ENCODE measurements at places on chromosomes 1 and 21.

DNA sequence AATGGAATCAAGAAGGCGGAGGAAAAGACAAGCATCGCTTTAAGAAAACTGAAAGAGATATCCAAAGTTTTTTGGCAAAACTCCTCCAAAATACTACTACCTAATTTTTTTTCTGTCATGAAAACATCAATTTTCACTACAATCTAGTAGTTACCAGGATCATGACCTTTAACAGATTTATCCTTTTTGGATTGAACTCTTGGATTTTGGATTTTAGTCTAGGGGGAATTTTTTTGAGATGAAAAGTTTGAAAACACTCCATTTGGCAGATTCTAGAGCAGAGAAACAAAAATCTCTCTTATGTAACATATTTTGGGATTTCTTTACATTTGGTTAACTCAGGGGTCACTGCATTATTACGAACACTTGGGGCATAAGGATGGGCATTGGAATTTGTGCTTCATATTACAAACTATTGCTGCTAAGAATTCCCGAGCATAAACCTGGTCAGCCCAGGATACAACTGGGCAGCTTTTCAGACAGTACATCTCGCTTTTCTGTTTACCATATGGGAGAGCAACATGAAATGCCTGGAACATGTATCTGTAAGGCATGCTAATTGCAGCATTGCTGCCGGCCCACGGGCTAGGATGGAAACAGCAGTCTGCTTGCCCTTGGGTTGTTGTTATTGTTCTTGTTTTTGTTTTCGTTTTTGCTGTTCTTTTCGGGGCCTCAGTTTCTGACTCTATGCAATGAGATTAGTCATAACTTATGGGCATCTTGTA lies 264.3 kb downstream of the RHOU start:
- no peak for DNase-seq

- DNase-seq, result no peak
These were observed 3.8 kb upstream of the THEMIS2 start for GRCh38 chr1:27868556-27868931.

GRCh38 chr1:43958351-43959255 lies 11.2 kb upstream of the DPH2 start:
- DNase-seq, result no peak

- DNase-seq, result no peak
These were observed 117.7 kb downstream of the LACTBL1 start for GRCh38 chr1:22854688-22855565.

GRCh38 chr1:153985941-153986761 lies at the start of gene RAB13:
Gene RAB13, minus strand, starts transcription at chr1:153986339. Its CDS starts 103 bp downstream, at chr1:153986236.
- peak; percentile 64 for DNase-seq

GRCh38 chr21:45001134-45002095 lies 61.6 kb downstream of the SLX9 start:
- no peak for DNase-seq

DNA sequence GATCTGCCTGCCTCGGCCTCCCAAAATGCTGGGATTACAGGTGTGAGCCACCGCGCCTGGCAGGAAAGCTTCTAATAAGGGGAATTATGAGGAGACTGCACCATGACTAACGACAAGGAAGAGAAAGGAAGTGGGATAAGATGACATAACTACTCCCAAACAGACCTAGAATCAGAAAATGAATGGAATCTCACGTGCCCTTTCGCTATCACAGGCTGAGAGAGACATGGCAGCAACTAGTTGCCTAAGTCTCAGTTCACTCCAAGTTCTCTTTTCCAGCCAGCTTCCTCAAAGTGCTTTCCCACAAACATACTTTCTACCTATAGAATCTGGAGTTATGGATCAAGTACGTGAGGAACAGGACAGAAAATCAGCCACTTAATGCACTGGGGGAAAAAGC lies 2.0 kb downstream of the PI4KB start:
- DNase-seq, result no peak

- no peak for DNase-seq
These were observed 603.2 kb downstream of the SMYD3 start for GRCh38 chr1:245903851-245904250.

DNA sequence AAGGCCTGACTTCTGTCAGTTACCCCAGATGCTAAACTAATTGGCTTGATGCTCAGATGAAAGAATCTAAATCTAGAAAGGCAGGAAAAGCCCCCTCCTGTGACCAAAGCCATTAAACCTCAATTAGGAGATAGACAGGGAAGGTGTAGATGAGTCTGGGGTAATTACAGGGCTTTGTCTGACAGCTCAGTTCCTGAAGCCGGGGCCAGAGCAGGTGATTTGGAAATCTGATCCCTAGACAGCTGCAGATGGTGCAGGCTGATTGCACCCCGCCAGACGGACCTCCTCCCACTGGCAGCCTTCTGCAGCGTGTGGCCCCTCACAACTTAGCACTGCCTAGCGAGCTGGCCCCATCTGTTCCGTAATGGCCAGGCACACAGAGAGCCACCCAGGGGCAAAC lies 395.1 kb downstream of the HLX start:
- no peak for DNase-seq

- no peak for DNase-seq
These were observed 17.3 kb downstream of the CA6 start for GRCh38 chr1:8962812-8963530.

DNA sequence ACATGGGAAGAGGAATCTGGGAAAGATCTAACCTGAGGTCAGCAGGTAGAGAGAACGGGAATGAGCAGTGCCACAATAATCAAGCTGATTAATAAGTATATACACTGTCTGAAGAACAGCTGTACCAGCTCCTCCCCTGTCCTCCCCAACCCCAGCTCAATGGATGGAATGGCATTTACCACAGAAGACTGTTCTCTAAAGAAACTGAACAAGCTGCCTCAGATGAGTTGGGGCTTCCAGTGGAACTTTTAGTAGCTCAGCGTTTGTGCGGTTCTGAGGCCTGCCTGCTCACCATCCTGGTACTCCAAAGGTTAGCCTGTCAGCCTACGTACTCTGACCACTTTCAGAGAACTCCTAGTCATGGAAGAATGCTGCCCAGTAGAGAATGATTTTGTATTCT lies 101.9 kb upstream of the LBR start:
- DNase-seq, result no peak

DNA sequence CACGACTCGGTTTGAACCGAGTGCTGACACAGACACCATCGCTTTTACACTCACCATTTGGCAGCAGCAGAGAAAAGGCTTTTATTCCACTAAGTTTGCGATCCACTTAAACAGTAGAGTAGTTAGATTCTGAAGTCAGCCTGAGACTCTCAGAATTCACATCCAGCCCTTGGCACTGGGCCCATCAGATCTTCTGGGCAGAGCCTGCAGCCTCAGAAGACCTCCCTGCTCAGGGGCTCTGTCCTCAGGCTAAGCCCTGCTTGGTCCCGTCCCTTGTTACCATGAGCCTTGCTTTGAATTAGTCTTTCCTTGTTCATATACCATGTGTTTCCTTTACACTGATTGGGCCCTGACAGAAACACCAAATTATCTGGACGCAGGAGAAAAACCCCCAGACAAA lies 41.4 kb upstream of the AJAP1 start:
- no peak for DNase-seq

DNA sequence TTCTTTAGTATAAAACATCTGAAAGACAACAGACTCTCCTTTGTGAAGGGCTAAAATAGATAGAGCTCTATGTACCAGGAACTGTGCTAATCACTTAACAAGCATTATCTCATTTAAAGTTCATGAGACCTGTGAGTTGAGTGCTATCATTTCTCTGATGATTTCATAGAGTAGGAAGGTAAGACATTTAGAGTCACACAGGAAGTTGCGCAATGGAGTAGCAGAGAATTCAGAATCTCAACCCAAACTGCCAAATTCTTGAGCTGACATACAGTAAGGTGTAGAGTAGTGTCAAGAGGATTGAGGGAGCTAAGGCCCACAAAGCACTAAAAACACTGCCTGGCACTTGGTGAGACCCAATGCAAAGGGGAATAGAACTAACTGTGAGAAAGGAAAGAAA lies 384.3 kb downstream of the NTNG1 start:
- no peak for DNase-seq

DNA sequence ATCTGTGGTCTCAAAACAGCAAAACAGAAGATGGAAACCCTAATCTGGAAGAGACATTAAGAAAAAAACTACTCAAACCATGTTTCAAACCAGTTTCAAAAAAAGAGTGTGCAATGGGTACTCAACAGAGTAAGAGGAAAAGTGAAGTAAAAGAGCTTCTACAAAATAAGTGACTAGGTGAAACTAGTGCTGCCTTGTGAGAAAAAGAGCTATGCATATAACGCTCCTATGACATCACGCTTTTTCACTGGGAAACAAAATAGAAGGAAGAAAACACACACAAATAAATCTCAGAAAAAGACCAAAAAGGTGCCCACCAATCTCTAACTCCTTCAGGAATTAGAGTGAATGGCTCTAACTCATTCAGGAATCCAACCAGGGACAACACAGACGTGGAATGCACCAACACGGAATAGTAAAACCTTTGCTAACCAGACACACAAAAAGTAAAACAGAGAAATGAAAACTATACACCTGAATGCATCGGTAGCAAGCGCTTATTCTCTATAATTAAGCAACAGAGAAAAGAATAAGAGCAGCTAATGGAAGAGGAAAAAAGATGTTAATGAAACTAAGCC lies 1.3 kb downstream of the FOXJ3 start:
- no peak for DNase-seq

- no peak for DNase-seq
These were observed 74.7 kb downstream of the RAP1GAP start for GRCh38 chr1:21594501-21594900.

- DNase-seq, result no peak
These were observed 316.9 kb upstream of the SGIP1 start for GRCh38 chr1:66217021-66217420.

GRCh38 chr1:166272155-166272554 lies 105.4 kb upstream of the FAM78B start:
- no peak for DNase-seq

DNA sequence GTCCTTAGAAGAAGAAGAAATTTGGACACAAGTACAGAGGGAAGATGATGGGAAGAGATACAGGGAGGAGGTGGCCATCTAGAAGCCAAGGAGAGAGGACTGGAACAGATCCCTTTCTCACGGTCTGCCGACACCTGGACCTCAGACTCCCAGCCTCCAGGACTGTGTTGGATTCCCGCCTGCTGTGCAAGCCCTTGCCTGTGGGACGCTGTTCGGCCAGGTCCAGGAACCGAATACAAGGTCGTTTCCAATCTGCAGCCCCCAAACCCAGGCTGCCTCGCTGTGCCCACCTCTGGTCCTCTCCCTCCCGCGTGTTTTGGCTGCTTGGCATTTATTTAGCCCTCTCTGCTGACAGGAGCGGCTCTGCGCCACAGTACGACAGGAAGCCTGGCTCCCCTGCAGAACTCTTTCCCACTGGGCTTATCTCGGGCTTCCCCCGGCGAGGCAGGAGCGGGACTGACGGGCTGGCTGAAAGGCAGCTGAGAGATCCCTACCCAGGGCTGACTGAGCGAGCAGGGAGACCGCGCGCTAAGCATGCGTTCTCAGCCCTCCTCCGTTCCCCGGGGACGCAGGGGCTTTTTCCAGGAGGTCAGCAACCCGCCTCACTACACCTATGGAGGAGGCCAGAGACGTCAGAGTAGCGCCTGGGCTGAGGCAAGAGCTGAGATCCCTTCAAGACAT lies 238.4 kb downstream of the TNR start:
- DNase-seq, result no peak

DNA sequence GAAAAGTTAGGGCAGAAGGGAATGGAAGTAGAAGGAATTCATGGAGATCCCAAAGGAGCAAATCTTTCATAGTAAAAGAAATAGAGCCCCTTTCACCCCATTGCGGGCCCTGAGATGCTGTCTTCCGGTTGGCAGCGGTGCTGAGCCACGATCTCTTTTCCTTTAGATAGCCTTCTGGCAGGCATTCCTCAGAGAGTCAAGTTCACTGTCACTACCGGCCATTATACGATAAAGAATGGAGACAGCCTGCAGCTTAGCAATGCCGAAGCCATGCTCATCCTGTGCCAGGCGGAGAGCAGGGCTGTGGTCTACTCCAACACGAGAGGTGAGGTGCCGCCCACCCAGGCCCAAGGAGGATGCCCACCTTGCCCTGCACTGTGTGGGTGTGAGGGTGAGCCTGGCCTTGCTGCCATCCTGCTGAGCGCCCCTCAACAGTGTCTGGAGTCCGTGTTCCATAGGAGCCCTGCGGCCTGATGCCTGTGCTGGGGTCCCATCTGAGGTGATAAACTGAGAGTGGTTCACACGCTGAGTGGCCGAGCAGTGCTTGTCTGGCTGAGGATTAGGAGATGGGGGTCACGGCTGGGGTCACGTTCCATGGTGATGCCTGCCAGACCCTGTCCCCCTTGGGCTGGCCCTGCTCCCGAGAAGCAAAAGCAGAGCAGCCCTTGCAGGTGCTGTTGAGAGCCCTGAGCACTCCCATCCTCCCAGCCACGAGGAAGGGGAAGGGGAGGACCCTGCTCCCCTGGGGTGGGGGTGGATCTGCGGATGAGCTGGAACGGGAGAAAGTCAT lies 20.4 kb upstream of the PWP2 start:
- no peak for DNase-seq

DNA sequence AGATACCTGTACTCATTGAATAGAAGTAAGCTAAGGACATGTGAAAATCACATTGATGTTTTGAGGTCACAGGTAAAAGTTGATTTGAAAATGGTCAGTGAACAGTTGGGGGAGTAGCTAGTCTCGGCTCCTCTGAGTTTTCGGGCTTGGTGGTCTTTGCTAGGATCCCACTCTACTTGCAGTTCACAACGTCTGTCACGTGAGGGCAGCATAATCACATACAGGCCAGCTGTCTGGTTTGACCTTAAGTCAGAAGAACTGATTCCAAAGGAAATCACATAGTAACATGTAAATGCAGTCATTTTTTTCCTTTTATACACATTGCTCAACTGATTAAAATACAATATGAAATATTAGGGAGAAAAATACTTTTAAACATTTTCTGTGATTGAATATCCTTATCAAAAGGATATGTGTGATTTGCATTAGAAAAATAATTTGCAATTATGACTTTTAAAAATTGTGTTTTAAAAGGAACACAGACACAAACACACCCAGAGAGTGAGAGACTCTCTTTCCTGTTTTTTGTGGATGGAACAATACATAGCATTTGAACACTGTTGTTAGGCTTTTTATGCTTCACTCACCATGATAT lies 21.8 kb upstream of the PDC start:
- DNase-seq, result peak; percentile 80

- peak; percentile 75 for DNase-seq
These were observed at the start of gene JTB for GRCh38 chr1:153977250-153978240. Gene JTB, minus strand, starts transcription at chr1:153977674. Its CDS starts 422 bp downstream, at chr1:153977252.

GRCh38 chr1:54361342-54361741 lies 44.9 kb downstream of the SSBP3 start:
- DNase-seq, result no peak

DNA sequence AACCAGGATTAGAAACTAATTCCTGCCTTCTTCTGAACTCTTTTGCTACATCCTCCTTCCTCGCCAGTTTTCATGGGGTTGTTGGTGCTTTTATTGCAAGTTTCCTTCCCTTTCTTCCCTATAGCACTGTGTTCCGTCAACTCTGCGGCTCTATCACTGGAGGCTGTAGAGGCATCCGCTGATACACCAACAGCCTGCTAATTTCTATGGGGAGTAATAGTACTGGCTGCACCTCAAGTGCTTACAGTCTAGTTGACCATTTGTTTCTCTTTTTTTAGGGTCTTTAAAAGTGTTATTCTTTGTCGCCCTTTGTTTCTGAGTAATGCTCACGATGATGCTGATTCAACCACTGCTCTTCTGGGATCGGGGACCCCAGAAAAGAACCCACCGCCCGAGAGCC lies 746 bp downstream of the MIS18A start:
- no peak for DNase-seq

All from neural crest cell (in vitro differentiated cells).